AG04450 (cell line): ENCODE measurements at places on chromosomes 12 and 14. TPM values are rescaled to one million over a fixed set of nuclear protein-coding genes. Genes with fewer than 3 reads are reported as not detected.

Gene MAP3K9
- 0.22 and 0.24 TPM in 2 replicates for polyA plus RNA-seq

Gene NTN4
- 132 and 147 TPM in 2 replicates for polyA plus RNA-seq

Gene SYNDIG1L
- polyA plus RNA-seq, result not detected in 2 replicates

Gene GLI1
- polyA plus RNA-seq, result 8.3 and 9.7 TPM in 2 replicates

Gene GALNT16
- 1.3 and 1.6 TPM in 2 replicates for polyA plus RNA-seq

Gene NGB
- polyA plus RNA-seq, result not detected in 2 replicates

Gene PPP1R12A
- polyA plus RNA-seq, result 72.1 and 107 TPM in 2 replicates

Gene CACNA1C
- polyA plus RNA-seq, result 5.9 and 6.3 TPM in 2 replicates

Gene BAZ1A
- polyA plus RNA-seq, result 22.6 and 31.5 TPM in 2 replicates

Gene NRIP2
- polyA plus RNA-seq, result 0.66 and 0.99 TPM in 2 replicates

Gene STAC3
- 0.25 and 0.65 TPM in 2 replicates for polyA plus RNA-seq

Gene PPP4R4
- 0.60 and 0.65 TPM in 2 replicates for polyA plus RNA-seq

Gene PPFIBP1
- polyA plus RNA-seq, result 42.5 and 58.3 TPM in 2 replicates

Gene WIF1
- not detected in 2 replicates for polyA plus RNA-seq

Gene C12orf56
- 0.22 and 0.29 TPM in 2 replicates for polyA plus RNA-seq

Gene RND1
- 0.36 and 0.42 TPM in 2 replicates for polyA plus RNA-seq

Gene APEX1
- polyA plus RNA-seq, result 240 and 274 TPM in 2 replicates

DNA sequence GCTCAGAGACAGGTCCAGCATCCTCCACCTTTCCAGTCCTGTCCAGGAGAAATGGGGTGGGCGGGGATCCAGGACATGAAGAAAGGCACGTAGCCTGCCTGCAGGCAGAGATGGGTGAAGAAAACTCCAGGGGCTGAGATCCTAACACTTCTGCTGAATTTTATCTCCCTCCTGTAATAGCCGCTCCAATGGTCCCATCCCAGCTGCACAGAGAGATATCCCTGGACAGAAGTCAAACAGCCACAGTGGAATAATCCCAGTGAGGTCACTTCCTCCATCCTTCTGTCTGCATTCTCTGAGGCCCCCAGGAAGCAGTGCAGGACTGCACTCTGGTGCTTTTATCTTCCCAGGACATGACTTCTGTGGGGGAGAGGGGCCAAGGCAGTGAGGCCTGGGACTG lies 26.3 kb downstream of the KRT18 start:
- no peak for DNase-seq

- no peak for DNase-seq
Observed at GRCh38 chr14:33851931-33852330, 98.9 kb downstream of the EGLN3 start.

DNA sequence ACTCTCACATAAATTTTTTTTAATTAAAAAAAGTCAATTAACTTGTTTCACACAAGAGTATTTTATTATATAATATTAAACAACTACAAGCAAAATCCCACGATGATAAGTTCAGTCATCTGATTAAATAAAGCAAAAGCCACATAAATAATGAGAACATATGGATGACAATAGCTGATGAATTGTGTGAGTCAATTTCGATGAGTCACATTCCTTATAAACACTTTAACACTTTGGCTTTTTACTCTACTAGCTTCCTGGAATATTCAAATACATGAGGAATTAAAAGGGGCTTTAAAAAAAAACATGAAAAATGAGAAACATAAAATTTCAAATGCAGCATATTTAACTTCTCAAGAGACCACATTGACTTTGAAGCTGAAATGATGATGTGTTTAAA lies 95.3 kb downstream of the BCAT1 start:
- DNase-seq, result peak; percentile 30

GRCh38 chr12:2344885-2345284 lies 292.1 kb downstream of the CACNA1C start:
- no peak for DNase-seq

- no peak for DNase-seq
Observed at GRCh38 chr12:103093499-103094106, 136.1 kb downstream of the ASCL1 start.

- no peak for DNase-seq
Observed at GRCh38 chr12:105740970-105741725, 397.6 kb downstream of the NUAK1 start.

DNA sequence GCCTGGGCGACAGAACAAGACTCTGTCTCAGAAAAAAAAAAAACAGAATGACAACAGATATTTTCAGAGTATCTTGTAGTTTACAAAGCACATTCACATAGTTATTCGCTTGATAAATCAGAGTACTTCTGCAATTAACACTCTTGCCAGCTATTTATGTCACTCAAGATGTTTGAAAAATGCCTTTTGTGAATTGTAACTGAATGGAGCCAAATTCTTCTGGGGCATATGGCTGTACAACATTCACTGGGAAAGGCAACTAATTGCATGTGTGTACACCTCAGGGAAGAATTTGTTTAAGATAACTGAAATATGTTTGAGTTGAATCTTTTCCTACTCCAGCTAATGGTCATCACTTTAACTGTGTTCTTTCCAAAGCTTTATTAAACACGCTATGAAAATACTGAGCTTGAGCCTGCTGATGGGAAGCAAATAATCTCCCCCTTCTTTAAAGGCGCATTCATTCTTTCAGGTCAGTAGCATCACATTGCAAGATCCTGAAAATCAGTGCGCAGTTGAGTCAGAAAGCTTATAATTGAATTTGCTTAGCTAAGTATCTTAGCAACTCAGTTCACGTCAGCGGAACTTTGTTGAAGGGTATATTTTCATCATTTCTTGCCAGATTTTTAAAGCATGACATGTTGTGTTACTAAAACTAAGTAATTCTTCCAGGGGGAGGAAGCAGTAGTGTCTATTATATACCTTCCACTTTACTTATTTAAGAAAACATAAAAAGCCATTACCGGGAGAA lies 66.6 kb downstream of the SINHCAF start:
- DNase-seq, result no peak

DNA sequence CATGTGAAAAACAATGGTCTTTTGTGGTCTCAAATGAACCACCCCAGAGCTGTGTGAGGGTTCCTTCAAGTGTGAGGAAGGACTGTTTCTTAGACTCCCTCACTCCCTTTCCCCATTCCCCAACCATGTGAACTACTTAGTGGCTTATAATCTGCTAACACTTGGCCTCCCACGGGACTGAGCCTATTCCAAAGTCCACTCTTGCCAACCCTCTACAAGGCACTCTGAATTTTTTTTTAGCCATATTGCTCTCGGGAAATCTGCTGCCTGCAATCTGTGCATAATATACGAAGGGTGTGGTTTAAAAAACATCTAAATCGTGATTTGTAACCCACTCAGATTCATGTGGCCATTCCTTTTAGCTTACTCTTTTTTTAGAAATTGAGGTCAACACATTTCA lies 2.6 kb downstream of the SVOP start:
- no peak for DNase-seq

DNA sequence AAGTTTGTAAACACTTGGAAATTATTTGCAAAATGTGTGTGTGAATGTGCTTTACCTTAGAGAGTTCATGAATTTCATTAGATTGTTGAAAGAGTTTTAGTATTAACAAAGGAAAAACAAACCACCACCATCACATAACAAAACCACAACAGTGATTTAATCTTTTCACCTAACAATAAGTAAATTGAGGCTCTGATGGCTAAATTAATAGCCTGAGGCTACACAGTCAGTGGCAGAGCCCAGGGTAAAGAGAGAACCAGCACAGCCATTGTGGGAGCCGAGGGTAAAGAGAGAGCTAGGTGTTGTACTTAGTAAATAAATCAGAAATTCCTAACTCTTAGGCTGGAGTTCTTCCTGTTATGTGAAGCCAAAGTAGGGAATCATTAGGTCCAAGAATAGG lies 51.2 kb upstream of the CAPRIN2 start:
- no peak for DNase-seq

DNA sequence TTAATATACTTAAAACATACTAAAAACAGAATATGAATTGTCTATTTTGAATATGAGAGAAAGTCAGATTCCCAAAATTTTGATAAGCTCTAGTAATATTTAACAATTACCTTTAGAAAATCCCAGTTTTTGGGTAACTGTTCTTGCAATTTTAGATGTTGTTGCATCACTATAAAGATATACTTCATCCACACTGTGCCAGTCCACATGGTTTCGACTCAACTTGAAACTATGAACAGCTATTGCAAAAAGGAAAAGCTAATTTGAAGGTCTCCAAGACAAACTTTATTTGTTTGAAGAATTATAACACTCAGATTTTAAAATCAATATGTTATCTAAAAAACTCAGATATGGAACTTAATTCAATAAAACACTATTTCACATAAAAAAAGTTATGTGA lies 59.9 kb downstream of the DDHD1 start:
- DNase-seq, result peak; percentile 0

- no peak for DNase-seq
Observed at GRCh38 chr12:62882140-62882539, 52.8 kb downstream of the PPM1H start.

DNA sequence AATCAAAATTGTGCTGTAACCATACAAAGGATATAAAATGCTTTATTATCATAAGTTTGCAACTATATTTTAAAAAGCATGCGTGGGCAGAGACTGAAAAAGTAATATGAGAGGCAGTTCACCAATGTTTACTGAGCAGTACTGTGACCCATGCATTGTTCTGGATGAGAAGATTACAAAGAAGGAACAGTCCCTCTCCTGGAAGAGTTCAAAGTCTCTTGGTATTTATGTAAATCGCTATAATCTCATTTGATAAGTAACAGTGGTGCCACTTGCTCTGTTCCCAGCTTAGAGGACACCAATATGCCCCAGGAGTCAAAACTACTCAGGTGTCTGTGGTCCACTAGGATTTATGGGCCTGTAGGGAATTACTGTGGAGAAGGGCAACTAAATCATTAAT lies 2.1 kb upstream of the CMAS start:
- no peak for DNase-seq

- DNase-seq, result no peak
Observed at GRCh38 chr14:82341261-82341810, 807.7 kb upstream of the SEL1L start.

DNA sequence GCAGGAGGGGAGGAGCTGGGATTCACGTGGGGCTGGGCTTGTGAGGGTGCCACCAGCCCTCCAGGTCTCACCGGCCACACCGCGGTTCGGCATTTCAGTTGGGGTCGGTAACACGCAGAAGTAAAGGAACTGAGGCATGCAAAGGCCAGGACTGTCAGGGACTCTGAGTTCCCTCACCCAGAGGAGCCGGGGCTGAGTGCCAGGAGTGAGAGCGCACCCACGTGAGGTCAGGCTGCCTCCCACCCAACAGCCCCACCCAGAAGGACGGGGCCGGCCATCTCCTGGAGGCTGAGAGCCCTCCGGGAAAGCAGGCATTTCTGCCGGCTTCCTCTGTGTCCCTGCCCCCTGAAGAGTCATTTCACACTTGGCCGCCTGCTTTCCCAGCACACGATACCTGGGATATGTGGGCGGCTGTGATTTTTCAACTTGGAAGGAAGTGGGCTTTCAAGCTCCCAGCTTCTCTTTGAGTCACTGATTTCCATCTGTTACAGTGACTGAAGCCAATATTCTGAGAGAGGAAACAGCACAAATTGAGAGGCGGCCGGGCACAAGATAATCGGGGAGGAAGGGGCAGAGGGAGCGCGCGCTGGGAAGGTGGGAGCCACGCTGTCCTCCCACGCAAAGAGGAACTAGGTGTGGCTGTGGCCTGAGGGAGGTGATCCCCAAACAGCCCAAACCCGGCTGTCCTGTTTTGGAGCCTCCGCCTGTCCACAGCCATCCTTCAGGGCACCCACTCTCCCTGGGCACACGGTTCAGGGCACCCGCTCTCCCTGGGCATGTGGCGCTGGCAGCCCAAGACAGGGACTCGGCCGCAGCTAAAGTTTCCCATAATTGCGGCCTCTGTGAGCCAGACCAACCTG lies 19.0 kb downstream of the GALNT9 start:
- DNase-seq, result no peak

DNA sequence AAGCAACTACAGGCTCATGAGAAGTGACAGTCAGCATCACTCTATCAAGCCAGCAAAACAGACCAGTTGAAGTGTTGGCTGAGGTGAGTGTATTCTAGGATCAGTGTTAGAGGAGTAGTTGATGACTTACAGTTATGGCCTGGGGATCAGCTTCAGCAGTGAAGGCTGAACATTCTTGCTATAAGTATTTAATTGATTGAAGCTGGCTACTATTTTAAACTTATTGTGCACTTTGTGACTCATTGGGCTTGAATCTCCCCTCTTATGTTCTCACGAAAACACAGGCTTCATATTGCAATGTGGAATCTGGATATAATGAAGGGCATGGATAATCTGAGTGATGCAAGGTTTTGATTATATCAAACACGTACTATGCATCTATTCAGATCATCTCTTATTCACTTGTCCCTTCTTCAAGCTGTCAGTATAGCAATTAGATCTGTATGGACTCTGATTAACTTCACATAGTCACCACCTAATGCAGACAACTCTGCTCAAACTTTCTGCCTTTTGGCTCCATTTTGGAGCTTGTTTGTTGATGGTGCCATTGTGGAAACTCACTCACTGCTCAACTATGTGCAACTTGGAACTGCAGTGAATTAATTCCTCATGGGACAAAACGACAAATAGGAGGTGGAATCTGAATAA lies 309.2 kb downstream of the SLC16A7 start:
- peak; percentile 29 for DNase-seq

GRCh38 chr12:25256826-25257225 lies 6.1 kb upstream of the KRAS start:
- DNase-seq, result no peak

GRCh38 chr14:101823511-101824120 lies 62.1 kb downstream of the PPP2R5C start:
- DNase-seq, result no peak

- DNase-seq, result peak; percentile 94
Observed at GRCh38 chr12:57459055-57459749, 383 bp upstream of the GLI1 start.

GRCh38 chr12:62955678-62956077 lies 20.7 kb upstream of the PPM1H start:
- DNase-seq, result no peak

DNA sequence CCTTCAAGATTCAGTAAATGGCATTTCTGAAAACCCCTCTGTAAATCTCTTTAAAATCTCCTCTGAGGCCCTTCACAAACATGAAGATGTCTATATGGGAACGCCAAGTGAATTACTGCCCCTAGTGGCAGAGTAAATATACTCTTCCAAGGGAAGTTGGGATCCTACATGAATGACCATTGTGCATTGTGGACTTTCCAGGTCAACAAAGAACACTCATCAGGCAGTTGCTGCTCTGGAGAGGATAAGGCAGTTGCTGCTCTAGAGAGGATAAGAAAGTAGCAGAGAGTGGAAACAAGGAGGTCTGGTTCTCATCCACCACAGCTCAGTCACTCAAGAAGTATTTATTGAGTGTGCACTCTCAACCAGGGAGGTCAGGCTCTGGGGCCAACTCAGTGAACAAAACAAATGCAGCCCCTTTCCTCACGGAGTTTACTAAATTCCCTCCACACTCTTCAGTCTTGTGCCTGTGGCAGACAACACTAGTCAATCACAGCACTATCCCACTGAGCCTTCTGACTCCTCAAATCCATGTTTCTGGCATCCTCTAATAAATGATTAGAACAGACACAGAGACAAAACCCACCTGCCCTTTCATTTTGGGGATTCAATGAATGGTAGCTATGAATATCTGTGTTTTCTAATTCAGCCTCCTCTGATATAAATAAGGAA lies 52.9 kb downstream of the SVOP start:
- no peak for DNase-seq

GRCh38 chr12:39616251-39616650 lies 3.4 kb downstream of the ABCD2 start:
- no peak for DNase-seq
